ENCODE measurements at places on chromosomes 13 and 19. TPM values are rescaled to one million over a fixed set of nuclear protein-coding genes. Genes with fewer than 3 reads are reported as not detected.

KLF16 gene
- total RNA-seq: 14.1 TPM

FCER2 gene
- not detected for total RNA-seq

FTL gene
- 827 TPM for total RNA-seq

MYCBP2 gene
- total RNA-seq: 62.1 TPM

CRB3 gene
- not detected for total RNA-seq

FCGBP gene
- total RNA-seq: 14.2 TPM

PAK4 gene
- total RNA-seq: 18.6 TPM

KLF1 gene
- total RNA-seq: 0.38 TPM

NLRP4 gene
- total RNA-seq: not detected

SERP2 gene
- total RNA-seq: 7.9 TPM
